GDM1 (cell line): ENCODE measurements at places on chromosomes 6 and 20.

GRCh38 chr6:168938546-168938945 lies 315.1 kb downstream of the THBS2 start:
- DNase-seq: no peak

DNA sequence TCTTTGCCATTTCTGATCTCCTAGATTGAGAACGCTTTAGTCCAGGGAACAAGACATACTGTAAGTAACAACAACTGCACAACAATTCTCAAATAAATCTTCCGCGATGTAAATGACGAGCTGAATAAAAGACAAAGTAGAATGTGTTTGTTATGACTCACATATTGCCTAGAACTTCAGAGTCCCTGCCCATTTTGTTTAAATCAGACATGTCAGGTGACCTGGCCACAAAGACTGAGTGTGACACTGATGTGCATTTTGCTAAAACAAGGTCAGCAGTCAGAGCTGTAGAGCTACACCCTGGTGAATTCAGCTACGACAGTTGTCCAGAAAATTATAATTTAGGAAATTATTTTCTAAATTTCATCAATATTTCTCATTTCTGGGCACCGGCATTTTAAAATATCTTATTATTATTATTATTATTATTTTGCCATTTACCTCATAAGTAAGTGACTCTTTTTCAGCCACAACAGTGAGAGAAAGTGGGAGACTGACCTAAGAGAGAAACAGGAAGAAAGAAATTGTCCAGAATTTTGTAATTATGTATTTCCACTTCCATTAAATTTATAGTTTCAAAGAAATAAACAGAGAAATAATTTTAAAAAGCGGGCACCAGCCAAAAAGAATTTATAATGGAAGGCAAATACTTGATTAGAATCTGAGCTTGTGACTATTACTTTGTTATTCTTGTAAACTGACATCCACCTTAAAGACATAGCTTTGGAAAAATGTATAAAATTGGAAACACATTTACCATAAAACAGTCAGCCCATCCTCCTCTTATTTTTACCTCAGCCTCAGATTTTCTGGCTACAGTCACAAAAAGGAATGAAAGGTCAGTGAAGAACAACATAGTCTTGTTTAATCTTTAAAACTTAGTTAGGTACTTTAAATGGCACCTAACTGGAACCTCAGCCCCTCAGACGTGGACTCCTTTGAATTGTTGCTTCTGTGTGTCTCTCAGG lies 157.0 kb upstream of the CITED2 start:
- DNase-seq: no peak

GRCh38 chr20:57473246-57474048 lies 51.5 kb downstream of the CTCFL start:
- peak; percentile 71 for DNase-seq

GRCh38 chr6:95227351-95227750 lies 350.0 kb upstream of the MANEA start:
- DNase-seq: no peak

- DNase-seq: no peak
These were observed 73.2 kb downstream of the INSM1 start for GRCh38 chr20:20440886-20441658.

DNA sequence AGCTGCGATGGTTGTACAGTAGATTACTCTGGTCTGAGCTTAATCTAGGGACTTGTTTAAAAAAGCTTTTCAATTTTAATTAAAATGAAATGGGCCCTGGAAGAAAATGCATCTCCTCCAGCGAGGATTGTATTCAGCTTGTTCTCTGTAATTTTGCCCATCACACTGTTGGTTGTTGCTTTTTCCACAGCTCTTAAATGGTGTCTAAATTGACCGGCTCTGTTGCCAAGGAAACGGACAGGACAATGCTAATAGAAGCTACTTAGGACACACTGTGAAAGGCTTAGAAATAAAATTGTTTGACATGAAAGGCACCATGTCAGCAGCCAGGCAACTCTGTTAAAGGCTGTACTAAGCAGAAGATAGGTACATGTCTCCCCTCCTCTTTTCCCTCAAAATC lies 116.7 kb upstream of the NRSN1 start:
- no peak for DNase-seq

GRCh38 chr6:33906439-33906838 lies 102.6 kb upstream of the MLN start:
- no peak for DNase-seq

GRCh38 chr6:128738112-128738511 lies 144.8 kb upstream of the LAMA2 start:
- DNase-seq: no peak

DNA sequence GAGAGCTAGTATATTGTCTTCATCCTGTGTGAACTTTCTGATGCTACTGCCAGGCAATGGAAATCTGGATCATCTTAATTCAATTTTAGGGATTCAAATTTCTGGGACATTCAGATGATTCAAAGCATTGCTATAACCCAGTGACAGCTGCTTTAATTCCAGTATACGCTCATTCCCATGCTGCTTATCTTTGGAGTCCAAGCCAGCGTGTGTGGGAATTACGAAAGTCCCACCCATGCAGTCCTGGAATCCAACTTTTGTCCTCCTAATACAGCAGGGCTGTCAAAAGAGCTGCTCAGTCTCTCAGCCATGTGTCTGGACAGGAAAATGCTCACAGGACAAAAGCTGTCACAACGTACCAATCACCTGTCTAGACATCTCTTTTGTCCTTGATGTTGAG lies 219.8 kb downstream of the LAMA2 start:
- DNase-seq: no peak

GRCh38 chr20:63177134-63177784 lies 38.7 kb downstream of the YTHDF1 start:
- no peak for DNase-seq

- no peak for DNase-seq
These were observed 65.4 kb upstream of the BEND6 start for GRCh38 chr6:56889492-56889891.

GRCh38 chr6:151130329-151130728 lies 109.4 kb upstream of the AKAP12 start:
- no peak for DNase-seq

DNA sequence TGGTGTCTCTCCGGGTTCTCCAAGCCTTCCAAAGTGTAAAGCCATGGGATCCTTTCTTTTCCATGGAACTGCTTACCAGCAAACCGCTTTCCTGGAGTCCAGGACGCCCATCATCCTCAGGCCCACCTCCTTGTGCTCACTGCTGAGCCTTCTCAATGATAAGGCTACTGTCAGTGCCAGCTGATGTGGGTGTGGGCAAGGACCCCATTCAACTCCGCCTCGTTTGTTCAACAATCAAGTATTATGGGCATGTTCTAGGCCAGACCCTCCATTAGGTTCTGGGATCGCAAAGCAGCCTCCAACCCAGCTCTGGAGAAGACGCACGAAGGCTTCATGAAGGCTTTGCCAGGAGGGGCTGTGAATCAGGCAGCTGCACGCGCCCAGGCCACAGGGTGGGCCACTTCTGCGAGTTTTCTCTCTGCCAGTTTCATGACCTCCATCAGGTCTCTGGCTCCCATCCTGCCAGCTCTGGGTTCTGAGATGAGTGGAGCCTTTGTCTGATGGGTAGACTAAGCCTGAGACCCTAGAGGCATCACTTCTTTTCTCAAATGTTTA lies 177.1 kb downstream of the MRPL14 start:
- DNase-seq: no peak

GRCh38 chr20:17641993-17642392 lies 40.0 kb downstream of the RRBP1 start:
- DNase-seq: no peak

DNA sequence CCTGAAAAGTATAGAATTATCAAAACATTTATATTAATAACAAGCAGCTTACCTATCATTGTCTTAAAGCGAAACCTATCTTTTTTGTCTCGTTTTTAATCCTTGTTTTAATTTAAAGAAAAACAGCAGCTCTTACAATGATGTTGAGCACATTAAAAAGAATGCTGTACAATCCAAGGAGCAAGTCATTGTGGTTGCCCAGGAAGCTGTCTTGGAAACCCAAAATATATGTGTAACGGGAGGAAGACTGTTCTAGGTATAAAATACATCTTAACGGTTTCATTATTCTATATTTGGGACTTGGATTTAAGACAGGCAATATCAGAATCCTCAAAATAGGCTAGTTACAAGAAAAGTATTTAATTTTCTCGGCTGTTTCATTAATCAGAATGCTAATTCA lies 21.7 kb downstream of the ZNF133 start:
- DNase-seq: no peak

GRCh38 chr6:99353126-99353525 lies 3.7 kb upstream of the FAXC start:
- no peak for DNase-seq

DNA sequence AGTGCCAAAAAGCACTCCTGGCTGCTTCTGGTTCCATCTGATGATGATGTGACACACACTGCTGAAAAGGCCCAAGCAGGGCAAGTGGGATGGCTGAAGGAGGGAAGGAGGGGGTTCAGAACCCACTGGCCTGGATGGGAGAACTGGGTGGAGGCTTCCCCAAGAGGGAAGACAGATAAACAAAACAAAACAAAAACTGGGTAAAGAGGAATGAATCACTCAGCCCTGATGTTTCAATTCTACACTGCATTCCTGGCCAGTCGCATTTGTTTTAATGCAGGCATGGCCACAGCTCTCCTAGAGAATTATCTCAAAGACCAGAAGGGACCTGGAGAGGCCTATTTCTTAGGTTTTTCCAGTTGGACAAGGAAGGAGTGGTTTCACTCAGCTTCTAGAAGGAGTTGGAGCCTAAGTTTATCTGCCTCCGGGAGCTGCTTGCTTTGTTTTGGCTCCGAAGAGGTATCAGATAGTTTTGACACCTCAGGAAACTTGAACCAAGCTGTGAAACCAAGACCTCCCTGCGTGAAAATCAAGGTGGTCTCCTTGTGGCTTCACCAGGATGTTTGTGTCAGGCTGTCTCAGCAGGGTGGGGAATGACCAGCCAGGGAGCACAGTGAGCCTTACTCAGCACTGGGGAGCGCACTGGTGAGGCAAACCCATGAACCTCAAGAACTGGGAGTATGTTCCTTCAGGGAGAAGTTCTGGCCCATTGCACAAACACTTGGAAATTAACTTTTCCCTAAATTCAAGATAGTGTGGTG lies 16.1 kb downstream of the TTPAL start:
- DNase-seq: no peak

- DNase-seq: no peak
These were observed 368.6 kb upstream of the CDH4 start for GRCh38 chr20:60883496-60883895.

DNA sequence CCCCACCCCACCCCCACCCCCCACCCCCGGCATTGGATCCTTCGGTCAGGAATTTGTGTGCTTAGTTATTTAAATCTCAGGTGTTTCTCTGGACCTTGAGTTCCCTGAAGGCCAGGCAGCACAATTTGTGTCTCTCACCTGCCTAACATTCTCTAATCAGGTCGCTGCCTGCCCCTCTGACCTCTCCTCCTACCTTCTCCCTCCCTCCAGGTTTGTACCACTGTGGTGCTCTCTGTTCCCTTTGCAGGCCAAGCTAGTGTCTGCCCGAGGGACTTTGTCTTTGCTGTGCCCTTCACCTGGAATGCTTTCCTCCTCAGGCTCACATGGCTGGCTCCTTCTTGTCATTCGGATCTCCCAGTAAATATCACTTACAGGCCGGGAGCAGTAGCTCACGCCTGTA lies 131.4 kb upstream of the SLC2A12 start:
- DNase-seq: no peak

- DNase-seq: no peak
These were observed 161.1 kb upstream of the PLN start for GRCh38 chr6:118386975-118387374.

DNA sequence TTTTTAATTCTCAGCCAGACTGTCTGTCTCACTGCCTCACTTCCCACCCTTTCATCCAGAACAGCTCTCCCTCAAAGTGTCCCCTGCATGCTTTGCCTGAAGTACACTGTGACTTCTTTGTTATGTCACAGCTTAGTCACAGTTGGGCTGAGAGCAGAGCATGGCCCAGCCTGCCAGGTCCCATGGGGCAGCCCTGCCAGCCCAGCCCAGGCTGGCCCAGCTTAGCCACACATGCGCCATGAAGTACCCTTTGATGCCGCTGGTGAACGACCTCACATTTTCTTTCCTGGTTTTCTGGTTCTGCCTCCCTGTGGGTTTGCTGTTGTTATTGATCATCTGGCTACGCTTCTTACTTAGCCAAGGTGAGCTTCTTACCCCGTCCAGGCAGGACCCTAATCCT lies at the start of gene ADIG:
TSS of gene ADIG (plus strand) at position 185 of the 400 bp plus-strand sequence. CDS start at position 239, 54 bp downstream.
- DNase-seq: no peak

DNA sequence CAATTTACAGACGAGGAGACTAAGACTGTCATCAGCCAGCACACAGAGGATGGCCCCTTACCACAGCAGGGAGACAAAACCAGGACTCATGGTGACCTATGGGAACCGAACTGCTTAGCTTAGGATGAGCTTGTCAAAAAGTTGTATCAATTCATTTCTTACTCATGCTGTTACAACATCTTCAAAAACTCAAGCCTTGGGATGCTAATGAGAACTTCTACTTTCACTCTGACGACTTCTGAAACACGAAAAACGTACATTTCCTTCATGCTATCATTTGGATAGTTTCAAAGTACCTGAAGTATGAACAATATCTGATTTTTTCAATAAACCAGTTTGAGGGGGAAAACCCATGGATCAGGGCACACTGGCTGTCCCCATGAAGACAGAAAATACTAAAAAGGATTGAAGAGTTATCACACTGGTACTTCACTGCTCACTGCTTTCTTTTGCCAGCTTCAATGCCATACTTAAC lies 31.9 kb downstream of the HIVEP2 start:
- DNase-seq: no peak

DNA sequence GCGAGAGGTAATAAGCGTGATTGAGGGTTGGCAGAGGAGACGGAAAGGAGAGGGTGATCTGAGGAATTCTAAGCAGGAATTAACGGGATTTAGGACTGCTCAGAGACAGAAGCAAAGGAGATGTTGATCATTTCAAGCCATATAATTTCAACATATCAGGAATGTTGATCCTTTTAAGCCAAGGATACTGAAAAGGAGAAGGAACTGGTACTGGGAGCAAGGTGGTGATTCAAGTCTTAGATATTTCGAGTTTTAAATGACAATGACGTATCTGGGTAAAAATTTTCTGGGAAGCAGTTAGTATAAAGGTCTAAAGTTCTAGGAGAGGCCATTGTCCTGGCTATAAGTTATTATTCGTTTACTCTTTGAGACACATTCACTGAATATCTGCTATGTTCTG lies 91.3 kb upstream of the OGFRL1 start:
- no peak for DNase-seq

DNA sequence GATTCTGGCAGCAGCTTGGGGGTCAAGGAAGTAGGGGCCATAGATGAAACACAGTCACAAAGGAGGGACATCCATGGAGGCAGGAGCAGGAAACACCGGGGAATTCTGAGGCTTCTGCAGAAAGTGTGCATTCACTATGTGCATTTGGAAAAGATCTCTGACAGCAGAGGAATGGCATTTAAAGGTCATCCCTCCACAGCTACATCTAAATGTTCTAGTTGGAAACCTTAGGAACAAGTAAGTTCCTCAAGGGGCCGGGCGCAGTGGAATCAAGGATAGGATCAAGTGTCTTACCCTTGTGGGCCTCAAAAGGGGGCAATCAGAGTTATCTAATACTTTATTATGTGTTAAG lies 8.8 kb downstream of the C6orf136 start:
- DNase-seq: no peak
